ENCODE measurements at places on chromosomes 5 and 9.
A peak's percentile ranks its signal among the peaks of the same experiment; 100 is the strongest.

GRCh38 chr5:40074826-40075225 is 604.9 kb upstream of the PTGER4 start:
- no peak for DNase-seq
- no peak overlapping the region for H3K4me3 ChIP-seq
- no peaks in the 10 kb centered on the region for H3K27me3 ChIP-seq
- no peak overlapping the region for H3K27ac ChIP-seq
- no peaks in the 10 kb centered on the region for H3K36me3 ChIP-seq

DNA sequence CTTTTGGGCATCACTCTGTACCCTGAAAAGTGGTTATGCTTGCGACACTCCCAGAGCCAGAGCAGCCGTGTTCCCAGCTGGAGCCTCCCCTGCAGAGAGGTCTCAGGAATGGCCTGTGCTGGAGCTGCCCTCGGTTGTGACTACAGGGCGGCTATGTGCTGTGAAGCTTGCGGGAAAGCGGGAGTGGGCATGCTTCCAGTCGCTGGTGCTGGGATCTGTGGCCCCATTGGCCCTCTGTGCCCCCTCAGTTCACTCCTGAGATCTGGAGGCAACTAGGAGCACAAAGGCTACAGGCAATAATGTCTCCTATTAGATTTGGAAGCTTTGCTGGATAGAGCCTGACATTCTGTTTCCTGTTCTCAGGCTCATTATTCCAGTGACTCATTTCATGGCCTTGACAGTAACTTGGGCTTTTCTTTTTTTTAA is 56.9 kb downstream of the GPR107 start:
- H3K27me3 ChIP-seq = no peaks in the 10 kb centered on the region
- H3K36me3 ChIP-seq = peaks cover 46% of the 10 kb centered on the region
- H3K4me3 ChIP-seq = no peak overlapping the region
- no peaks in the 10 kb centered on the region for H3K4me1 ChIP-seq
- DNase-seq = no peak

DNA sequence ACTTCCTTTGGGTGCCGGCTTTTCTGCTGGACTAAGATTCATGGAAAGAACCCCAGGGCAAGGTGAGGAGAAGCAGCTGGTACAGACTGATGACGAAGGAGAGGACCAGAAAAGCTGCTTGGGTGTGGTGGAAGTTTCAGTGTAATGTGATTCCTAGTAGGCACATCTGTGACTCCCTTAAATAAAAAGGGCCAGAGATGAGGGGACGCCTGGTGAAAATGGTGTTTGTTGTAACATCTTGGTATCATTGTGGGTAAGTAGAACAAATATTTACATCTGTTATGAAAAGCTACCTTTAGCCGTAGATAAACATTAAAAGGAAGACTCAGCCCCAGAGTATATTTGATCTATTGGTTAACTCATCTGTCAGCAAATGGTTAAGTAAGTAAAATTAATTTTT is 33.8 kb downstream of the OTULINL start:
- H3K27ac ChIP-seq = no peak overlapping the region
- H3K4me1 ChIP-seq = 0 out of 2 replicates have a peak, but pooled peaks cover 6% of the 10 kb centered on the region
- no peaks in the 10 kb centered on the region for H3K36me3 ChIP-seq
- no peak for DNase-seq

GRCh38 chr9:88534456-88535225 is at the start of gene NXNL2:
Gene NXNL2 (plus strand): TSS chr9:88535178. CDS start chr9:88535435, 257 bp downstream.
- peaks cover 22% of the 10 kb centered on the region for H3K4me1 ChIP-seq
- peak within 1 kb of the TSS; percentile 41 for H3K4me3 ChIP-seq
- peaks cover 1% of the 10 kb centered on the region for H3K27me3 ChIP-seq

GRCh38 chr5:128762661-128763306 is 202.5 kb upstream of the SLC27A6 start:
- no peak overlapping the region for H3K4me3 ChIP-seq
- H3K27ac ChIP-seq = no peak overlapping the region
- H3K4me1 ChIP-seq = no peaks in the 10 kb centered on the region
- no peaks in the 10 kb centered on the region for H3K36me3 ChIP-seq
- no peaks in the 10 kb centered on the region for H3K27me3 ChIP-seq

Measured in HepG2 (cell line).